Panc1 (cell line): ENCODE measurements at places on chromosomes 2 and 18.

GRCh38 chr18:27769152-27769551 is 407.8 kb downstream of the CDH2 start:
- DNase-seq: no peak

GRCh38 chr2:138485019-138485418 is 16.6 kb upstream of the SPOPL start:
- no peak for DNase-seq

GRCh38 chr2:187169864-187170263 is 278.2 kb downstream of the CALCRL start:
- DNase-seq: no peak

- DNase-seq: no peak
These were observed 25.2 kb downstream of the NUP35 start for GRCh38 chr2:183149489-183149888.

- no peak for DNase-seq
These were observed 38.2 kb upstream of the LYPD6B start for GRCh38 chr2:149000158-149000938.

DNA sequence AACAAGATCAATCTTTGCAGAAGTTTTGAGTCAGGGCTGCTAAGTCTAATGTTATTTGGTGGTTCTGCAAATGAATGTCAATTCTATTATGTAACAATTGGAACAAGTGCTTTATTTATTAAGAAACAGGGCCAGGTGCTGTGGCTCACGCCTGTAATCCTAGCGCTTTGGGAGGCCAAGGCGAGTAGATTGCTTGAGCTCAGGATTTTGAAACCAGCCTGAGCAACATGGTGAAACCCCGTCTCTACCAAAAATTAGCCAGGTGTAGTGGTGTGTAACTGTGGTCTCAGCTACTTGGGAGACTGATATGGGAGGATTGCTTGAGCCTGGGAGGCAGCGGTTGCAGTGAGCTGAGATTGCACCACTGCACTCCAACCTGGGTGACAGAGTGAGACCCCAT is 13.2 kb upstream of the RNF103 start:
- no peak for DNase-seq

DNA sequence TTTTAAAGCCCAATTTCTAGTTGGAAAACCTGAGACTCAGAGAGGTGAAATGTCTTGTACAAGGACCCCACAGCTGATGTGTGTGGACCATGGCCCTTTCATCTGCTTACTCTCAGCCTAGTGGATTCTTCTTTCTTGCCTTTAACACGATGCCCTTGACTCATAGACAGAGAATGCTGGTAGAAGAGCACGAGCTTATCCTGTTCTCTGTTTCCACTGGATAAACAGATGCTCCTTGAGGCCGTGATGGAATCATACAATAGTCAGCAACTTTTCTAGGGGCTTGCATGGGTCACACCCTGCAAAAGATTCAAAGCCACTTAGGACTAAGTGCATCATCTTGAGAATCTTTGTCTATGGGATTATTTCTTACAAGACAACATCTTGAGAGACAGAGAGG is 50.9 kb downstream of the MYCN start:
- DNase-seq: no peak
